Amniotic stem cell (primary cell): ENCODE measurements at places on chromosomes 12 and 14.

GRCh38 chr12:31205054-31205453 is 120.9 kb downstream of the SINHCAF start:
- DNase-seq = no peak

DNA sequence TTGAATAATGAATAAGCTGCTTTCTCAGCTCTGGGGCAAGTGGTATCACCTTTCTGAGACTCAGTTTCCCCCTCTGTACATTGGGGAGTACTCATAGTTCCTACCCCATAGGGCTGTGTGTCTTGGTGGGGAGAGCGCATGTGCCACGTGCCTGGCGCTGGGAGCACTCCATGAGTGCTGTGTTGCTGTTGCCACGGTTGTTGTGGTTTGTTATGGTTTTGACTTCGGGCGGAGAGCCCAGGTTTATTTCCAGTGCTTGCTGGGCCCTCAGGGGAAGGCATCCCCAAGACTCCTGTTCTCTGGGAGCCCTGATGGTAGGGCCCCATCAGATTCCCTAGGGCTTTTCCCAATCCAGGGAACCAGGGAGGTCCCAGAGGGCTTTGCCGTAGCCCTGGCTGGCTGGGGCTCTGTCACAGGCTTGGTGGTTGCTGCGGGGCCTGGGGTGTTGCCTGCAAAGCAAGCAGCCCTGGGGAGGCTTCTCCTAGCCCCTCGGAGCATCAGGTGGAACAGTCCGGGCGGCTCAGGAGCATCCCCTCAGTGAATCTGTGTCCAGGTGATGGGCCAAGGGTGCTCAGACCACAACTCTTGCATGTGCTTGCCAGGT is 18.6 kb downstream of the SH2B3 start:
- DNase-seq = no peak

DNA sequence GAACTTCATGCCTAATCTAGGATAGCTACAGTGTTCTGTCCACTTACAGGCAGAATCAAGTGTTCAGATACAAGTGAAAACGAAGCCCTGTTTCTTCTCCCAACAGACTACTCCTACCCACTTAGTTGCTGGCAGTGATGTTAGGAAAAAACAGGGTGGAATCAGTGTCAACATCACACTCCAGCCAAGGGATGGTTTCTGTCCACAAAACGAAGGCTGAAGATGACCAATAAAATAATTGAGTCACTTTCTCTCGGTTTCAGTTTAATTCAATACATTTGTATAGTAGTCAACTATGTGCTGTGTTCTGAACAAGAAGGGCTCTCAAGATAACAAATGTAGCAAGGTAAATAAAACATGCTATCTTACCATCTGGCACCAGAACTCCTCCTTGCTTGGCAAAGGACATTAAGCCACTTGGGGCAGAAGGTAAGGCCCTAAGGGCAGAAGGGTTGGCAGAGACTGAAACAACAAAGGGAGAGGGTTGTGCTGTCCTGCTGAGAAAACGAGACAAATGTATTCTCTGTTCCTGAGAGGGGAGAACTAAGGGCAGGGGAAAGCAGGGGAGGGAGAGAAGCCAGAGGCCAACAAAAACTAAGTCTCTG is 393.6 kb downstream of the DPF3 start:
- no peak for DNase-seq

- DNase-seq = peak; percentile 13
Measured at GRCh38 chr12:113174461-113175384, 10.6 kb downstream of the DDX54 start.

DNA sequence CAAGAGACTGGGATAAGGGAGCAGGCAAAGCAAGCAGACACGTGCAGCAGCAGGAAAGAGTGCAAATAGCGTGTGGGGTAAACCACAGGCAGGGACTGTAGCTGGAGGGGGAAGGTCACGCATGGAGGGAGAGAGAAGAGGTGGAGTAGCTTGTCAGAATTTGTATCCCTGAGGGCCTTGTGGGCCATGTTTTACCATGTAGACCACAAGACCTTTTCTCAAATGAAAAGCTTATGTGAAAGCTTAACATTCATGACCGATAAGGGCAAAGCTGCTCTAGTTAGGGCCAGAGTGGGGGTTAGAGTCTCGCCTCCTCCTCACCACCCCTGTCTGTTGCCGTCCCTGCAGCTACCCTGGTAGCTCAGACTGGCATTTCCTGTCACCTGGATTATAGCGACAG is 152.9 kb upstream of the E2F7 start:
- DNase-seq = no peak

DNA sequence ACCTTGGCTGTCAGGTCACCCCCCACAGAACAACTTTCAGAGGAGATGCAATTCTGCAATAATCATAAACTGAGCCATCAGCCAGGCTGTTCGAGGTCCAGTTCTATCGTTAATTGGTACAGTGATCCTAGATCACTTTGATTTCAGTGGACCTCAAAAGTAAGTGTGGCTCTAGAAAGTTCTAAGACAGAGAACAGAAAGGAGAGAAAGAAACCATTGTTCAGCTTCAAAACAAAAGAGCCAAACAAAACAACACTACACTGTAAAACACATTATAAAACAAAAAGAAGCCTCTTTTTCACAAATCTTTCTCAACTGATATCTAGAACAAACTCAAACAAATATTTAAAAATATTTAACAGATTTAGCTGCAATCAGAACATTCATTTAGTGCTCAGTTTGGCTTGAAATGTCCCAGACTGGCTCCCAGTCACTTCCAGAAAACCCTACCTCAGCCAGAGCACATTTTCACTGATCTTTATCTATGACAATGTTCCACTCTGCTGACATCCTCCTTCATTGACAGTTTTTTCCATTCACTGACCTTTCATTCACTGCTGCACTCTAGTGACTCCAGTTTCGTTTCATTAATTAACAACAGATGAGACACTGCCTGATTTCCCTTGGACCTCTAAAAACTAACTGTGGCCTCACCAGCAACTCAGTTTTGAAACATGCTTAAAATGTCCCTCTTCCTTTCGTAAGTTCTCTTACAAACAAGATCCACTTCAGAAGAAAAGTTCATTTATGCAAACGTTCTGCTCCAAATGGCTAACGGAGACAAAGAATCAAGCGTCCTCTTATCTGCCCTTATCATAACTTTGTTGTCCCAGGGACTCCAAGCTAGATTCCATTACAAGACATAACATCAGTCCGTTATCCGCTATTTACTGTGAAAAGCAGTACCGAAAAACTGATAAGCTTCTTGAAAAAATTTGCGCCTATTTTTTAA is 56.8 kb downstream of the DUSP16 start:
- DNase-seq = peak; percentile 34

GRCh38 chr14:24938593-24938992 is 111.4 kb downstream of the STXBP6 start:
- no peak for DNase-seq

GRCh38 chr14:93895023-93895604 is 32.0 kb upstream of the FAM181A start:
- no peak for DNase-seq
